Effector memory CD4-positive, alpha-beta T cell (primary cell): ENCODE measurements at places on chromosomes 7 and 10.

DNA sequence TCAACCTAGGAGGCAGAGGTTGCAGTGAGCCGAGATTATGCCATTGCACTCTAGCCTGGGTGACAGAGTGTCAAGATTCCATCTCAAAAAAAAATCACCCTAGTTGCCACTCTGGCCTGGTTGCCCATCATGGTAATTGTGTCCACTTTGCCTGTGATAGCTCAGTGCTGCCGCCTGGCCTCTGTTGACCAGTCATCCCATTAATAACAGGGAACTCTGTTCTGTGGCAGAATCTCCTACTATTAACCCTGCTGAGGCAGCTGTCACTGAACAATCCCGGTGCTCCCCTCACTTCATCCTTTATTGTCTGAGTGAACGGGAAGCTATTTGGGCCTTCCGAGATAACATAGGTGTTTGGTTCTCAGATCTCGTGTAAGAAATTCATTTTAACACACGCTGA, 14.6 kb downstream of the ZNF3 start:
- no peak for DNase-seq

DNA sequence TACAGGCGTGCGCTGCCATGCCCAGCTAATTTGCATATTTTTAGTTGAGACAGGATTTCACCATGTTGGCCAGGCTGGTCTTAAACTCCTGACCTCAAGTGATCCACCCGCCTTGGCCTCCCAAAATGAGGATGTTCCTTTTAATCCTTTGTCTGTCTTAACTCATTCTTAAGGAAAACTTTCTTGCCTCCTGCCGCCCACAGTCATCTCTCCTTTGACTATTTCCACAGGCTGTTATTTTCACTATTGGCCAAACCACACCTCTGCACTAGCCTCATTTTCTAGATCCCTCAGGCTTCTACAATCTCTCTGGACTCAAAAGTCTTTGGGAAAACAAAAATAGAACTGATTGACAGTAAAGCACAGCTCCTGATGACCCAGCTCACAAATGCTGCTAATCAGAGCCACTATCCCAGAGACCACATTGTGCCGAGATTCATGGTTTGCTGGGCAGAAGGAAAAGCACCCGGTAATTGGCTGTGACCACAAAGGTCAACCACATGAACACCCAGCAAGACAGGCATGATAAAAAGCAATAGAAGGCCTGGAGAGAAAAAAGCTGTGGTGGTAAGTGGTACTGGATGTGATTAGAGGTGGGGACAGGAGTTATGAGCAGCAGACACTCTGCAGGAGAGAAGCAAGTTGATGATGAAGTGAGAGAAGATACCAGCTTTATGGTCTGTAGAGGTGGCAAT, 44.1 kb upstream of the ZNRF2 start:
- no peak for DNase-seq

GRCh38 chr7:55381696-55382095, 16.6 kb downstream of the LANCL2 start:
- no peak for DNase-seq

- no peak for DNase-seq
These were observed at the start of gene GIMAP5 for GRCh38 chr7:150737265-150738055. Gene GIMAP5 (plus strand): TSS chr7:150737418. CDS start chr7:150740885, 3,467 bp downstream.

DNA sequence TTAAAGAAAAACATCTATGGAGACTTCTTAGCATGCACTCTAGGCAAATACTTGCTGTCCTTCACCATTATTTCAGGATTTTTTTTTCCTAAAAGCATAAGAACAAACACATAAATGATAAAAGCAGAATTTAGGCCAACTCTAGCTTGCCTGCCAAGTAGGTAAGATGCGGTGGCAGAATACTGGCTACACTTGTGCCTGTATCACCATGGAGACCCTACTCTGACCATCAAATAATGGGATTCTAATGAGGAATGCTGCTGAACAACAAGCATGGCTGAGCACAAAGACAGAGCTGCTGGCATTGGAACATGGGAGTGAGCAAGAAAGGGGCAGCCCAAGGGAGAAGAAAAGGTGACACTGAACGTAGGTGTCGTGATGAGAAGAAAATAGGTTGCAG, 18.5 kb upstream of the TAS2R40 start:
- no peak for DNase-seq

- DNase-seq: no peak
These were observed at the start of gene COL1A2 for GRCh38 chr7:94394437-94395140. Gene COL1A2 (plus strand): TSS chr7:94394895. CDS start chr7:94395032, 137 bp downstream.

DNA sequence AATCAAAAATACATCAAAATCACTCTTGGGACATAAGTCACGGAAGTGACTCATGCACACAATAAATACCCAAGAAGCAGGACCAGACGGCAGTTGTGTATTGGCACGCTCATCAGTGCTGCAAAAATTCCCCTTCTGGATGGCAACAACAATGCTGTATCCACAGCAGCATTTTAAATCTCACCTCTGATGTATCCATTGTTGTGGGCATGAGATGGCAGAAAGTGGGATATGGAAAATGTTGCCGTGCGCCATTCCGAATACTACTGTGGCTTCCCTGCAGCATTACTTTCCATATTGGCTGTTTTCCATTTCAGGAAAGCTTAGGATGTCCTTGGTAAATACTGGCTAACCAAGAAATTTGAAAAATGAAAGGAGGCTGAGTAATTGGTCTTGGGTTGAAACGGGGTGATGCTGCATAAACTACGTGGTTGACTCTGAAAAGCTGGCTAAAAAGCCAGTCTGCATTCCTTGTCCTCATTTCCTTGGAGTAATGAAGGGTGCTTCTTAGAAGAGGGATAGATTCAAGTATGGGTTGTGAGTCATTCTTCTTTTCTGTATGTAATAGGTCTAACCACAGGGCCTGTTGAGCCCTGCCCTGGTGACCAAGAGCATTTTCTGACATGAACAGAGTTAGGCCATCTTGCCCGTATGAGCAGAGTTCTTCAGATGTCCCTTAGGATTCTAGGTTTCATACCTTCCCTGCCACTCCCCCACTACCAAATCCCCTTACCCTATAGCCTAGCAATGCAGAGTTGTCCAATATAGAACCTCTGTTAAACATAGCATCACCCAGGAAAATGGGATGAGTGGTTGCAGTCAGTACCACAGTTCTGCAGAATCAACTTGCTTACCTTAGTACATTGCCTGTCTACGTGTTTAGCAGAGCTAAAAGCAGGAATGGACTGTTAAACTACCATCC, 36.3 kb upstream of the TOMM7 start:
- no peak for DNase-seq

GRCh38 chr7:114703677-114704076, 218.2 kb upstream of the MDFIC start:
- DNase-seq: no peak

DNA sequence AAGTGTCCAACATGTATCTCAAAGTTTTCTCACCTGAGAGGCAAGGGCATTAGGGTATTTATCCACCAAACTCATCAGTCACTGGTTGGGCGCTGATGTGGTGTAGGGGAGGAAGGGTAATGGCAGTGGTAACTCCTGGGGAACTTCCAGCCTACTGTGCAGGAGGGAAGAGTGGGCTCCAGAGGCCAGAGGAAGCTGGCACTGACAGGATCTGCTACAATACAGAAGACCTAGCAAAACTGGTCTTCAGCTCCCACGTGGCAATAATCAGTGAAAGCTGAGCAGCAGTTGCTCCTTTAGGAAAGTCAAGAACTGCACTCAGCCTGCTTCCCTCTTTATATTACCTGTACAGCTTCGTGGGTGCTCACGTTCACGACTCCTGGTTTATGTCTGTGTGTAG, 17.2 kb upstream of the CAMK2G start:
- DNase-seq: no peak

DNA sequence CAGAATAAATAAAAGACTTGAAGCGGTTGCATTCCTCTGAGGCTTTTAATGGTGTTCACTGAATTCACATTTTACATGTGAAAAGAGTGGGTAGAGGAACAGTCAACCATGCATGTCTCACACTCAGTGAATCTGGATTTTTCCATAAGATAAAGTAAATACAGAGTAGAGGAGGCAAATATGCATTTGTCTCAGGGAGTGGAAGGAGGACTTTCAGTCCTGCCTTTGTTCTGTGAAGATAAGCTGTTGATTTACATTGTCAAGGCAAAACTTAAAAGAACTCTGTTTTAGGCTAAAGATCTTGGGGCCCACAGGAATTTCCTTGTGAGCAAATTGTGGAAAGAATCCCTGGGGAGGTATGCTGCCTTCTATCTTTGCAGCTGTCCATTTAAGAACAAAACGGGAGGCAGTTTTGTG, 825.3 kb upstream of the MBL2 start:
- DNase-seq: no peak

- DNase-seq: no peak
These were observed 1361.3 kb upstream of the CELF2 start for GRCh38 chr10:9656386-9656785.

DNA sequence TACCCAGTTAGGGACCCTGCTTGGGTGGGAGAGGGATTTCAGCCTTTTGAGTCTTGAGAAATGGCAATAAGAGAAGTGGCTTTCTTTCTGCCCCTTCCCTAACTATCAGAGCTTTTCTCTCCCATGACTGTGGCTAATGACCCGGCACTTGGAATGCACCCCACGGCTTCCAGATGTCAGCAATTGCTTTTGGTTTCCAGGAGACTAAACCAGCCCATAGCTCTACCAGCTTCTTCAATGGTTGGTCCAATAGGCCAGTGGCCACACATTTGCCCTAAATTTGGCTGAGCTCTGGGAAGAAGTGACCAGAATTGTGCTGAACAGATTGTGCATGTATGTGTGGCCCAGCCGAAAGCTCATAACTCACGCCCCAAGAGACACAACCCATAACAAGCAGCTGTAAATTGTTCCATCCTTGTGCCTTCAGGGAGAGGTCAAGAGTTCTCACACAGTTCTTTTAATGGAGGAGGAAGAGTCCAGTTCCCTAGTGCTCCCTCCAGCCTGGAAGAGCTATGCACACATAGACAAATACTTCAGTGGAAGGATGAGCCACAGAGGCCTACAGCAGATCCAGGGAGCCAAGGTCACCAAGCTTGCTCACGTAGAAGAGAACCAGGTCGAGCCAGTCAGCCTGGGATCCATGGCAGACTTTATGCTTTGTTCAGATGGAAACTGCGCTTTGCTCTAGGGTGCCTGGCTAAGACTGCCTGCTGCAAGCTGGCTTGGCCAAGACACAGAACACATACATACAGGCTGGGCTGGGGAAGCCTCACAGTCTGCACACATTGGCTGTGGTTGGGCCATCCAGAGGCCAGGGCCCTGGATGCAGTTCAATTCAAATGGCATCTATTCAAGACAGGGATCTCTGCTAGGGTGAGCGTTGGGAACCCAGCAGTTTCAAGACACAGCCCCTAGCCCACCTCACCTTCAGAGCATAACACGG, 131.8 kb upstream of the HABP2 start:
- DNase-seq: no peak

- DNase-seq: no peak
These were observed 16.2 kb upstream of the HYAL4 start for GRCh38 chr7:123828805-123829204.

DNA sequence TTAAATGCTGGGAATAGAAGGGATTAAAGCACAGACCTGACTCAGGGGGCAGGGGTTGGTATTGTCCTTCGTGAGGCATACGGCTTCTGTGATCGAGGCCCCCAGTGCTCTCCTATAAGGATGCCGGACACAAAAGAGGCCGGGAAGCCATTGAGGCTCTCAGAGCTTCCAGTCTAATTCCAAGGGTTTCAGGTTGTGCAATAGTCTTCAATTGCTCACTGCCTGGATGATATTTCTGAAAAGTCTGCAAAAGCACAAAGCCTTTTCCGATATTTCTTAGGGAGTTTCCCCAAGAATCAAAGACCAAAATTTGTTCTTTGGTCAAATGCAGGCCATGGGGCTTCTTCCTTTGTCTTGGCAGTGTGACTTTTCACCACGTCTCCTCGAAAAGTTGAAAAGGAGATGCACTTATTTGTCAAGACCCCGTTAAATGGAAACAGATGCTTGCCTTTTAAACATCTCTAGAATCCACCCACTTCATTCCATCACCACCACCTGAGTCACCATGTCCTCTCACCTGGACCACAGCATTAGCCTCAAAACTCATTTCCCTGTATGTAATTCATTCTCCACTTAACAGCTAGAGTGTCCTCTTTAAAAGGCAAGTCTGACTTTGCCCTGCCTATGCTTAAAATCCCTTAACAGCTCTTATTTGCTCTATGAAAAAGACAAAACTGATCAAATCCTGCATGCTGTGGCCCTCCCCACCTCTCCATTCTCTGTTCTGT, 134.8 kb upstream of the NAMPT start:
- no peak for DNase-seq

- DNase-seq: no peak
These were observed 255.3 kb downstream of the ELFN1 start for GRCh38 chr7:1925349-1925748.

DNA sequence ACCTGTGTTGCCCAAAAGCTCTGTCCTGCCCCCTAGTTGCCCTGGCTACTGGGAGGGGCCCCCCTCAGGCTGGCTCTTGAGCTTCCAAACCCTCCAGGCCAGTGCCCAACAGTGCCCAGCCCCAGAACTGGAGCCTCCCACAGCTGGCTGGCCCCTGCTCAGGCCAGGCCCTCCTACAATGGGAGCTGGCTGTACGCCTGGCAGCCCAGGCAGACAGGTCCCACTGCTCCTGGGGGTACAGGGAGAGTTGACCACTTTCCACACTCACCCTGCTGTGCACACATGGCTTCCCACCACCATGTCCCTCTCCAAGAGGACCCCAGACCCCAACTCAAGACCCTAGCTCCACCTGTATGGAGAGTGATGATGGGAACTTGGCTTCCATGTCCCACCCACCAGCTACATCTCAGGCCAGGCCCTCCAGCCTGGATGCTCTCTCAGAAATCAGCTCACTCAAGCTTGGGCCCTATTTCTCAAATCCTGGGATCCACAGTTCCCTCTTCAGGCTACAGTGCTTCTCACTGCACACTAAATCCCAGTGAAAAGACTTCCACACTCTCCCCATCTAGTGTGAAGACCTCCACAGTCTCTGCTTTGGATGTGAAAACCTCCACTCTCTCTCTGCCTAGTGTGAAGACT, 92.6 kb downstream of the OAT start:
- DNase-seq: no peak
